D721Med (cell line): ENCODE measurements at places on chromosomes 4 and X.

DNA sequence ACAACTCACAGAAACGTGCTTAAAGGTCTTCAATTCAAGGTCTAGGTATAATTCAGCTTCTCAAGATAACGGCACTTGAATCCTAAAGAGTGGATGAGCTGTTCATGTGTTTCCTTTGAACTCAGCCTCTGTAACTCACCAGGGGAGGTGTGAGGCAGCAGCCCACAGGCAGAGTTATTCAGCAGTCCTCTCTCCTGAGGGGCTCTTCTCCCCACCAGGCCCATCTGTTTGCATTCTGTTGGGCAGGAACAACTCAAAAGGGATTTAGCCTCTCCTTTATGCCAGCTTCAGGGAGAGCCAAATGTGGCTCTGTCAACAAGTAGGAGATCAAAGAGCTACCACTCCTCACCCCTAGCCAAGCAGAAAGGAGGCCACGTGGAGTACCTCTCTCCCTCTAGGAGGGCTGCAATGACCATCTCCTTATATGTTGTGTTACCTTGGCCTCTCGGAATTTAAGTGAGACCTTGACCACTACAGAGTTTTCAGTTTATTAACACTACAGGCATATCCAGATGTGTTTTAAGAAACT lies 151.2 kb downstream of the SPATA18 start:
- no peak for DNase-seq

DNA sequence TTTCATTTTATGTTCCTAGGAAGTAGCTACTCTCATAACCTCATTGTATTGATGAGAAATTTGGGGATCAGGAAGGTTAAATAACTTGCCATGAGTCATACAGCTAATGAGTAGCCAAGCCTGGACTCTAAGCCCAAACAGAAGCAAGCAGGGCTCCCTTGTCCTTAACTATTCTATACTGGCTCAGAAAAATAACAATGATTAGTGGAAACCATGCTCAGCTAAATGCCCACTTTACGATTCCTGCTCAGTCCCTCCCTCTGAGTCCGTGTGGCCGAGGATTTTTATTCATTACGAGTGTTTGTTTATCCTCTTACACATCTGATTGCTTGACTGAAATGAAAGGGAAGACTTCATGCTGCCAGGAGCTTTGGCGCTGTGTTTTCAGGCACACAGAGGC lies 100.9 kb downstream of the SLC34A2 start:
- DNase-seq = no peak

GRCh38 chr4:78618436-78618835 lies 66.9 kb downstream of the ANXA3 start:
- DNase-seq = no peak

DNA sequence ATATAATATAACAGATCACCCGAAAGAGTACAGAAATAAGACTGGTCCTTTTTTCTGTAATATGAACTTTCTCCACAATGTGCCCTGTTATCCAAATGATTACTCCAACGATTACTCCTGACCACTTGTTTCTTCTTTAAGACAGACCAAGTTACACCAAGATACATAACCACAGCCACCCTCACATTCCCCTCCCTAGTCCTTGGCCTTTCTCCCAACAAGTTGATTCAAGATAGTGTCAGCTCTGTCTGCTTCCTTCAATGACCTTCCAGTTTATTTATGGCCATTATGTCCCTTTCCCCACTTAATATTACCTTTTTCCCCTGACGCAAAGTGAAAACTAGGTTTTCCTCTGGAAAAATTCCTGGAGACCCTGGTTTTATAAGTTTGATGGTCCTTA lies 397.2 kb downstream of the FAM47B start:
- no peak for DNase-seq

DNA sequence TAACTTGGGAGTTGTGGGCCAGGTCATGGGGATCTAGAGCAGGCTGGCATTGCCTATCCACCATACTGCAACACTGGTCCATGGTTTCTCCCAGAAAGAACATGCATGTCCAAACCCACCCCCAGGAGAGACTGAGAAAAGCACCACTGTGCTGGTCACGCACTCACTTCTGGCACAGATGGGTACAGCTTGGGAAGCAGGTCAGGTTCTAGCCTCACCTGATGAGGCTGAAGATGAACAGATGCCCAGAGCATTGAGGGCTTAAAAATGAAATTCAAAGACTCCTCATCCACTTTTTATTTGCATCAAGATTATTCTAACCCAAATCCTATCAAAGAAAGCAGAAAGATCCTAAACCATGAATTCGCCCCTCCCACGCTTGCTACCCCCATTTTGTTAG lies 125.9 kb upstream of the RAI2 start:
- no peak for DNase-seq

- no peak for DNase-seq
These were observed 38.3 kb downstream of the LHFPL1 start for GRCh38 chrX:112641449-112641848.

DNA sequence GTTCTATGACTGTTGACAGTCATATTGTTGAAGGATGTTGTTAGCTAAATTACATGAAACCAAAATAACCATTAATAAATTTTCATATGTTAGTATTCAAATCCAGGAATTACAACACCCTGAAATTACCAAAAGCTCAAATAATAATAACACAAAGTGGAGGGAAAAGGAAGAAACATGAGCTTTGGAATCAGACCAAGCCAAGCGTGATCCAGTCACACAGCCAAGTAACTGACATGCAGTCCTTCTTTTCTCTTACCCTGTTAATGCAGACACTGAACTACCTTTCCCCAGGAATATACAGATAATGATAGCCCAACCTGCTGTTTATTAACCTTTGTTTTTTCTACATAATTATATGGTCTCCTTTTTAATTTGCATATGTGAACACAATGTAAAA lies 130.2 kb downstream of the HS3ST1 start:
- no peak for DNase-seq

DNA sequence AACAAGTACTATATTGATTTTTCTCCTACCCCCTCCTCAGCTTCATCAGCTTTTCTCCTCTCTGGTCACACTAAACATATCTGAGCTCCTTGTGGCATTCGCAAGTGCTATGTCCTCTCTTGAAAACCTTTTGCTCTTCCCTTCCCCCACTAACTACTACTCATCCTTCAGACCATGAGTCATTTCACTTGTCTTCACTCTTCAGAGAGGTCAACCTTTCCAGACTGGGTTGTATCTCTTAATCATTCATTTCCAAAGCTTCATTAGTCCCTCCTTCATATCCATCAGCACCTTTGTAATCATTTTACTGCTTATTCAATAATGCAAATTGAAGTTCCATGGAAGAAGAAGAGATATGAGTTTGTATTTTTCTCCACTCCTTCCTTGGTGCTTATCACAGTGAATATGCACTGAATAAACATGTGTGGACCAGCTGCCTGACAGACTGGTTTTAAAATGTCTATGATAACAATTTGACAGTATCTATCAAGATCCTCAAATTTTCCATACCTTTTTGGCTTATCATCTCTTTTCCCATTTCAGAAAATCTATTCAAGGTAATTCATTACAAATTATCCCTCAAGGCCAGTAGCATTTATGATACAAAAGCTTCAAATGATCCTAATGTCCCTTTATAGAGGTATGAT lies 28.4 kb downstream of the DDX60L start:
- DNase-seq = no peak

GRCh38 chrX:131752493-131753198 lies 208.8 kb downstream of the OR13H1 start:
- DNase-seq = no peak

DNA sequence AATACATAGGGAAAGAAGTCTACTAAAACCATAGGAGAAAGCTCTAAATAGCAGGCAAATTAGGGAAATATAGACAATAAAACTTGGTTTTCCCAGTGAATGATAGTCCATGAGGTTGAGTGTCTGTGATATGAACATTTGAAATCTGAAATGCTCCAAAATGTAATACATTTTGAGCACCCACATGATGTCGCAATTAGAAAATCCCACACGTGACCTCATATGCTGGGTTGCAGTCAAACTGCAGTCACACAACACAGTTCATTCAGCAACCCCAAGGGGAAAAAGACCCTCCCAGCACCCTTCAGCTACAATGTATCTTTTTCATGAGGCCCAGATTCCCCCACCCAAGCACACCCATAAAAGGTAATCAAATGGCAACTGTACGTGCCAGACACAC lies 155.6 kb downstream of the BTC start:
- DNase-seq = no peak

- no peak for DNase-seq
These were observed 4.2 kb downstream of the LNX1 start for GRCh38 chr4:53587135-53587534.

DNA sequence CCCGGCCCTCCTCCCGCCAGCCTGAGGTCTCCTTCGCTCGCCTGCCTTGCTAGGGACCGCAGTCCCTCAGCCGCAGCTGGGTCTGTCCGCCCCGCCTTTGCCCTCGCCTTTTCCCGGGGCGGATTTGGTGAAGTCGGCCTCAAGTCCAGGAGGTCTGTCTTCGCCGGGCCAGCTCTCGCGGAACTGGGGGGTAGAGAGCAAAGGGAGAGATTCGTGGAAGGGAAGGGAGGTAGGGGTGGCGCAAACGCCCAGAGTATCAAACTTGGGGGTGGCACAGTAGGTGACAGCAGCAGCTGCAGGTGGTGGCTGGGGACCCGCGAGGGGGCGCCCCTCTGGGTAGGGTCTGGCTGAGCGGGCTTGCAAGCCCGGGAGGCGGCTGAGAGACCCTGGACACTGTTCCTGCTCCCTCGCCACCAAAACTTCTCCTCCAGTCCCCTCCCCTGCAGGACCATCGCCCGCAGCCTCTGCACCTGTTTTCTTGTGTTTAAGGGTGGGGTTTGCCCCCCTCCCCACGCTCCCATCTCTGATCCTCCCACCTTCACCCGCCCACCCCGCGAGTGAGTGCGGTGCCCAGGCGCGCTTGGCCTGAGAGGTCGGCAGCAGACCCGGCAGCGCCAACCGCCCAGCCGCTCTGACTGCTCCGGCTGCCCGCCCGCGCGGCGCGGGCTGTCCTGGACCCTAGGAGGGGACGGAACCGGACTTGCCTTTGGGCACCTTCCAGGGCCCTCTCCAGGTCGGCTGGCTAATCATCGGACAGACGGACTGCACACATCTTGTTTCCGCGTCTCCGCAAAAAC lies at the start of gene NPY2R:
Gene NPY2R, plus strand, starts transcription at position 379 of the 797 bp plus-strand sequence. CDS start 5,304 bp downstream, outside the sequence.
- DNase-seq = no peak

DNA sequence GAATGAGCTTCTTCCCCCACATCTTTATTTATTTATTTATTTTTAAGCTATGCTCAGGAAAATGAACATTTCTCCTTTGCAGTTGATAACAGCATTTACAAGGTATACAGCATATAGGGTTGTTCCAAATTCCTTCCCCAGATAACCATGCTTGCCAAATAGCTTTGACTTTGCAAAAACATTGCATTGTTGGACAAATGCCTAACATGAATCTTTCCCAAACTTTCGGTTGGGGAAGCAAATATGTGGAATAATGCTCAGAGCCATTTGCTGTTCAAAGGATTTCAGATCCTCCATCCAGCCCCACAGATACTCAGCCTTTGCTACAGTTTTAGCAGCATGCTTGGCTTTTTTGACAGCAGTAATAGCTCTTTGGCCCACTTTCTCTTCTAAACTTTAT lies 127.2 kb upstream of the AGA start:
- DNase-seq = no peak

DNA sequence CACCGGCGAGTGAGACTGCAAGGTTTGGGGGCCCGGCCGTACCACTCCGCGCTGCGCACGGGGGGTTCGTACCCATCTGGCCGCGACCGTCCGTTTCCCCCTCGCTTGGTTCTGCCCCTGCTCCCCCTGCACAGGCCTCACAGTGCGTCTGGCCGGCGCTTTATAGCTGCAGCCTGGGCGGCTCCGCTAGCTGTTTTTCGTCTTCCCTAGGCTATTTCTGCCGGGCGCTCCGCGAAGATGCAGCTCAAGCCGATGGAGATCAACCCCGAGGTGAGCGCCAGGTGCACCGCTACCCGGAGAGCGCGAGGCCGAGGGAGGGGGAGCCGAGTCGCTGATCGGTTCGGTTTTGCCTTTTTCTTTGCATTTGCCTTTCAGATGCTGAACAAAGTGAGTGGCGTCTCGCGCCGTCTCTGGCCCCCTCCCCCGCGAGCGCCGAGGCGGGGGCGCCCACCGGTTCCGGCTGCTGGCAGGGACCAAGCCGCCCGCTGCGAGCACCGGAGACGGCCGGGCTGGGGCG lies at the start of gene UCHL1:
Gene UCHL1, plus strand, starts transcription at position 189 of the 517 bp plus-strand sequence. Its CDS starts 49 bp downstream, at position 238.
- peak; percentile 47 for DNase-seq

- DNase-seq = no peak
These were observed 34.0 kb upstream of the GNPDA2 start for GRCh38 chr4:44760142-44760898.

DNA sequence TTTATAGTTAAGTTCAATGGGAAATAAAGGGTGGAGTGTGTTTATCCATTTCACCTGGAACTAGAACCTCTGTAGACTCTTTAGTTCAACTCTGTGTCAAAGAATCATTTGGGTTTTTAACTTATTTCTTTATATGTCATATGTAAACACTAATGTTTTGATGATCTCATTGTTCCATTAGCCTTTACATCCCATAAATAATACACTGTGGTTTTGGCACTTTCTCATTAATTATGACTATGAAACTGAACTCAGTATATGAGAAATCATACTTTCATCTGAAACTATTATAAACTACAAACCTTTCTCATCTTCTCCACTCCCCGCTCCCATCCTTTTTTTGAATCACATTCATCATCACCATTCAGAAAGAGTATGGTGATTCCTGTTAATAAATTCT lies 31.0 kb downstream of the F8 start:
- no peak for DNase-seq

- DNase-seq = no peak
These were observed 510 bp downstream of the HMGB3 start for GRCh38 chrX:150983521-150984168.

GRCh38 chrX:133918361-133918771 lies 67.0 kb downstream of the GPC3 start:
- no peak for DNase-seq

DNA sequence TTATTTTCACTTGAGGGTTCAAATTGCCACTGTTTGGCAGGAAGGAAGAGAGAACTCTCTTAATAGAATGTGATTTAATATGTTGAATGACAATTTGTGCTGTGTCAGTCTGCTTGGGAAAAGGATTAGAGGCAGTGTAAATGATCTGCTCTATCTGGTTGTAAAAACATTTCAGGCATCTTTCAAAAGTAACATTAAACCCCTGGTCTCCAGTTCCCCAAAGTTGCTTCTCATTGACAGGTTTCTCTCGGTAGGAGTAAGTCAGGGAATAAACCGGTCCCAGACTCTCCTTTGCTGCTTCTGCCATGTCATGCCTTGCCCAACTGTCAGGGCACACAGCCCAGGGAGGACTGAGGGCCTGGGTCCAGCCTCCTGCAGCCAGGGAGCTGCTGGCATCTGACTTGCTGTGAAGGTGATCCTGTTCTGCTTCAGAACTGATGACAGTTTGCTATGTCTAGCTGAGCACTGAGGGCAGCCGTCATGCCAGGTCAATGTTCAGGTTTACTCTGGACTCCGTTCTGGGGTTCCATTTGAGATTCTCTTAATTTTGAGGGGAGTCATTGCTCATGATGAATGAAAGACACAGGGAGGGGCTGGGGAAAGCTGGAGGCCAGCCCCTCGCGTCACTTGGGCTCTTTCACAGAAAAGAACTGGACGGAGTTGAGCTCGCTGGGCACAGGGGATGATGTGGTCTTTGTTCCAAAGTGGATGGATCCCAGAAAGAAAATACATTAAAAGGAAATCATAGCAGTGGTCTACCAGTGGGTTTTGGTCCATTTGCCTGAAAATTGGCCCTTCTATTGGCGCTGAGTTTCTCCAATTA lies 312.4 kb downstream of the ARHGAP10 start:
- DNase-seq = no peak

- DNase-seq = no peak
These were observed 75.6 kb upstream of the RXFP1 start for GRCh38 chr4:158446106-158446505.

GRCh38 chrX:8313844-8314243 lies 142.8 kb upstream of the VCX2 start:
- no peak for DNase-seq

- no peak for DNase-seq
These were observed 10.0 kb downstream of the ADAM29 start for GRCh38 chr4:174928174-174928573.
